Testis (tissue), 5 donors: ENCODE measurements at places on chromosomes 4 and X.
A peak's percentile ranks its signal among the peaks of the same experiment; 100 is the strongest.

- no peaks in the 10 kb centered on the region for H3K27me3 ChIP-seq
- H3K4me1 ChIP-seq: peaks cover 13% of the 10 kb centered on the region
- H3K27ac ChIP-seq: no peak overlapping the region
- no peaks in the 10 kb centered on the region for H3K36me3 ChIP-seq
- no peak overlapping the region for H3K4me3 ChIP-seq
These were observed 113.3 kb downstream of the AFAP1 start for GRCh38 chr4:7826176-7826908.

GRCh38 chr4:10008609-10009005 is 12.7 kb downstream of the SLC2A9 start:
- H3K36me3 ChIP-seq: no peaks in the 10 kb centered on the region
- no peak for DNase-seq
- H3K27ac ChIP-seq: no peak overlapping the region
- no peaks in the 10 kb centered on the region for H3K4me1 ChIP-seq

GRCh38 chrX:76427560-76428242 is at the start of gene MAGEE1:
Gene MAGEE1, plus strand, starts transcription at chrX:76427710. Its CDS starts 221 bp downstream, at chrX:76427931.
- no peaks in the 10 kb centered on the region for H3K4me1 ChIP-seq
- H3K27ac ChIP-seq: no peak within 1 kb of the TSS
- H3K27me3 ChIP-seq: no peaks in the 10 kb centered on the region
- H3K4me3 ChIP-seq: peak within 1 kb of the TSS; percentile 66

DNA sequence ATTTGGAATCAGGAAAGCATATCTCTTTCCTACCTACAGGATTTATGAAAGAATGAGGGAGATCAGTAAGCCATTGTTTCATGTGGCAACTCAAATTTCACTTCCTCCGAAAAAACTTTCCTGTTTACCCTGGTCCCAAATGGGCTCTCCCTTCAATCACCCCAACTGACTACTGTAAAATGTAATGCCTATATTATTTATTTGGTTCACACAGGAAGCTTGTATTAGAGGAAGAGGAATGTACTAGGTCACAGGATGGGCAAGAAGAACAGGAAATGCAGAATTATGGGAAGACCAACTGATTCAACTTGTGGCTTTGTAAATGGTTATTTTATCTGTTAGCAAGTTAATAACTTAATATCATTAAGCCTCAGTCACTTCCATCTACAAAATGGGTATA is 23.1 kb downstream of the COL4A6 start:
- no peaks in the 10 kb centered on the region for H3K36me3 ChIP-seq
- no peaks in the 10 kb centered on the region for H3K4me1 ChIP-seq
- H3K4me3 ChIP-seq: no peak overlapping the region

GRCh38 chr4:184620212-184620867 is 28.9 kb downstream of the CASP3 start:
- H3K4me3 ChIP-seq: no peak overlapping the region
- H3K36me3 ChIP-seq: no peaks in the 10 kb centered on the region
- no peak for DNase-seq
- H3K4me1 ChIP-seq: no peaks in the 10 kb centered on the region

DNA sequence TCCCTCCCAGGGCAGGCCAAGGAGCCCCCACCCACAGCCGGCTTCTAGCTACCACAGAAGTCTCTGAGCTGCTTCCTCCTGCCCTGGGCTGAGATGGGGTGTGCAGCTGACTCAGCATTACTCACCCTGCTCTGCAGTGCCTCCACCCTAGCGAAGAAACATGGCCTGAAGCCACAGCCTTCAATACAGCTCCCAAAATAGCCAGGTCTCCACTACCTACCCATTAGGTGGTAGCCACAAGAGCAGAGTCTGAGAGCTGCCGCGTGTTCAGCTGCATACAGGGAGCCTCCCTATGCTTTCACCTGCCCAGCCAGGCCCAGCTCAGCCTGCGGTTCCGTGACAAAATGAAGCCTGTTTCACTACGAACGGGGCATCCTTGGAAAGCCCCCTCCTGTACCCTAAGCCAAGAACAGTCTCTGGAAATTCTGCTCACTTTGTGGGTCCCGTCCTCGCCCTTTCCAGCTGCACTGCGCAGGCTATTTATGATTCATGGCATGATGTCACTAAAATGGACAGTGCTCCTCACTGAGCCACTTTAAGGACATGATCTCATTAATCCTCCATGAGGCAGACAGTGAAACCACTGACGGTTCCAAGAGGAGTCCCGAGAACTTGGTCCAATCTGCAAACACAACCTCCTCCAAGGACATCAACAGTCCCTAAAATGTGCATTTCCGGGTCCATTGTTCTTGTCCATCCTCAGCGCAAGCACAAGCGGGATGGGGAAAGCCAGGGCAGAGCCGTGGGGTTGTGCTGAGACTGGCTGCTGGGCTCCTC is 20.2 kb downstream of the WDR1 start:
- H3K27ac ChIP-seq: peak overlapping the region; percentile 15
- H3K36me3 ChIP-seq: no peaks in the 10 kb centered on the region
- peak; percentile 67 for DNase-seq
- no peaks in the 10 kb centered on the region for H3K27me3 ChIP-seq
- H3K4me1 ChIP-seq: peaks cover 31% of the 10 kb centered on the region

DNA sequence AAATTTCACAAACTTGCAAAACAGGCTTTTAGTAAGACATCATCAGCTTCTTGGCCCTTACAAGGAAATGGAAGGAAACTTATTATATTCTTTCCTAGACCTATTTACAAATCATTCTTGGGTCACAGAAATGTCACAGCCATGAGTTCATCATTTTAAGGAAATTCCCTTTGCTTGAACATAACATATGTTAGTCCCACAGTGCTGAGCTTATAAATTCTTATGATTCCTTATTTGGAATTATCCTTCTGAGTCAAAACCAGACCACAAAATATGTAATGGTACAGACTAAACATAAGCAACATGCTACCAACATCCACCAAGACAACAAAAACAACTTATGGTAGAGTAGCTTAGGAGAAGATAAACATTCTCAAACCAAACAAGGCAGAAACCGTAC is 236.9 kb upstream of the CTSO start:
- H3K4me1 ChIP-seq: peaks cover 4% of the 10 kb centered on the region
- H3K27me3 ChIP-seq: no peaks in the 10 kb centered on the region
- no peaks in the 10 kb centered on the region for H3K36me3 ChIP-seq
- no peak overlapping the region for H3K4me3 ChIP-seq
- DNase-seq: no peak
- H3K27ac ChIP-seq: no peak overlapping the region

DNA sequence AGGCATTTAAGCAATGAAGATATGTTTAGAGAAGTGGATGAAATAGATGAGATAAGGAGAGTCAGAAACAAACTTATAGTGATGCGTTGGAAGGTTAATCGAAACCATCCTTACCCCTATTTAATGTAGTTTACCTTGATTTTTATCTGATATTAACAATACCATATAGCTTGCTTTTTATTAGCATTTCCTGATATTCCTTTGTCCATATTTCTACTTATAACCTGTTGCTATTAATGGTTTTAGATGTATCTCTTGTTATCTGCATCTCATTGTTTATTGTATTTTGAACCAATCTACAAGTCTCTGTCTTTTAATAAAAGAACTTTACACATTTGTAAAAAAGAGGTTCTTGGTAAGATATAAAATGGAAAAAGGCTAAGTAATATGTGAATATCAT is 1.6 kb downstream of the TCEAL9 start:
- no peak overlapping the region for H3K4me3 ChIP-seq
- H3K27me3 ChIP-seq: no peaks in the 10 kb centered on the region
- H3K27ac ChIP-seq: peak overlapping the region; percentile 97

DNA sequence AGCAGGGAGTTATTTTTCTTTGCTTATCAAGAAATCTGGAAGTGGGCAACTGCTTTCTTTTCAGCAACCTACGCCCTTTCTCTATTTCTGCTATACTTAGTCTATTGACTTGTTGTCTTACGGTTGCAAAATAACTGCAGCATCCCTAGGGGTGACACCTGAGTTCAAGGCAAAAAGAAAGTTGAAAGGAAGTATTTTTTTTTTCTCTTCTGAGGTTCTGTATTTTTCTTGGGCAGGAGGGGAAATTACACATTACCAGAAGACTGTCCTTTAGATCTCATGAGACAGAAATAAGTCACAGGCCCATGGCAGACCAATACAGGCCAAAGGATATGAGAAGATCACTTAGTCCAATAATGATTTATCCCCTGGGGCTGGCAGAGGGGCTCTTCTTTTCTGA is 204.7 kb upstream of the CASK start:
- H3K36me3 ChIP-seq: no peaks in the 10 kb centered on the region
- no peaks in the 10 kb centered on the region for H3K4me1 ChIP-seq
- DNase-seq: no peak
- no peaks in the 10 kb centered on the region for H3K27me3 ChIP-seq
- H3K27ac ChIP-seq: no peak overlapping the region

GRCh38 chr4:123640271-123640670 is 243.7 kb downstream of the SPRY1 start:
- no peaks in the 10 kb centered on the region for H3K4me1 ChIP-seq
- H3K36me3 ChIP-seq: no peaks in the 10 kb centered on the region
- no peak for DNase-seq
- H3K4me3 ChIP-seq: no peak overlapping the region
- H3K27me3 ChIP-seq: no peaks in the 10 kb centered on the region
- no peak overlapping the region for H3K27ac ChIP-seq

DNA sequence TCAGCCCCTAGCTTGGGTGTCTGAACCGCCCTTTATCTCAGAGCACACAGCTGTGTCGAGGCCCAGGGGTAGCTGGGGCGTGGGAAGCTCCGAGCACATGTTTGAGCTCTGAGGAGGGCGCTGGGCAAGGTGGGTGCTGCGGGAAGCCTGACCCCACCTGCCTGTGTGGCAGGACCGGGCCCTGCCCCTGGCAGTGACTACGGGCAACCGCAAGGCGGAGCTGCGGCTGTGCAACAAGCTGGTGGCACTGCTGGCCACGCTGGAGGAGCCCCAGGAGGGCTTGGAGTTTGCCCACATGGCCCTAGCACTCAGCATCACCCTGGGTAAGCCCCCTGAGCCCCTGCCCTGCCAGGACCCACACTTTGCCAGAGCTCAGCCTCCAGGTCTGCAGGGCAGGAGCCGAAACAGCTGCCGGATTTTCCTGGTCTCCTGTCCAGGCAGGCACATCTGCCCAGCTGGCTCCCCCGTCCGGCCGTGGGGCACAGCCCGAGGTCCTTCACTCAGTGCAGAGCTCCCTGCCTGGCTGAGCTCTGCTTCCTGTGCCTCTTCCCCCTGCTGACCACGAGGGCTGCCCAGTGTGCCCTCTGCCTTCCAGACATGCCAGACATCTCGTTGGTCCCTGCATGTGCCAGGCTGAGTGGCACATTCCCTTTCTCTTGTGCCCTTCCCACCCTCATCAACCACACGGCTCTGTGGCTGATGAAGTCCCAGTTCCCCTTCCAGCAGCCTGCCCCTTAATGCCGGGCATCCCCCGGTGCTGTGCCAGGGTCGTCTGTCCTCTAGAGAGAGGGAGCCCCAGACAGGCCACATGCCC is 33.2 kb upstream of the HTRA3 start:
- DNase-seq: no peak
- no peak overlapping the region for H3K4me3 ChIP-seq
- H3K27me3 ChIP-seq: no peaks in the 10 kb centered on the region
- no peaks in the 10 kb centered on the region for H3K4me1 ChIP-seq
- no peak overlapping the region for H3K27ac ChIP-seq
- no peaks in the 10 kb centered on the region for H3K36me3 ChIP-seq

GRCh38 chr4:183876268-183876934 is 28.7 kb upstream of the STOX2 start:
- peak; percentile 82 for DNase-seq
- peak overlapping the region; percentile 50 for H3K4me3 ChIP-seq
- H3K27me3 ChIP-seq: no peaks in the 10 kb centered on the region
- H3K4me1 ChIP-seq: peaks cover 11% of the 10 kb centered on the region
- peak overlapping the region; percentile 75 for H3K27ac ChIP-seq

GRCh38 chrX:85001344-85001743 is 2.3 kb upstream of the APOOL start:
- no peaks in the 10 kb centered on the region for H3K27me3 ChIP-seq
- no peak overlapping the region for H3K27ac ChIP-seq
- no peak overlapping the region for H3K4me3 ChIP-seq
- H3K4me1 ChIP-seq: no peaks in the 10 kb centered on the region
- no peak for DNase-seq

GRCh38 chrX:63755892-63756291 is 29.1 kb downstream of the ARHGEF9 start:
- no peaks in the 10 kb centered on the region for H3K27me3 ChIP-seq
- DNase-seq: no peak
- no peaks in the 10 kb centered on the region for H3K4me1 ChIP-seq
- H3K4me3 ChIP-seq: no peak overlapping the region
- peak overlapping the region; percentile 88 for H3K27ac ChIP-seq

DNA sequence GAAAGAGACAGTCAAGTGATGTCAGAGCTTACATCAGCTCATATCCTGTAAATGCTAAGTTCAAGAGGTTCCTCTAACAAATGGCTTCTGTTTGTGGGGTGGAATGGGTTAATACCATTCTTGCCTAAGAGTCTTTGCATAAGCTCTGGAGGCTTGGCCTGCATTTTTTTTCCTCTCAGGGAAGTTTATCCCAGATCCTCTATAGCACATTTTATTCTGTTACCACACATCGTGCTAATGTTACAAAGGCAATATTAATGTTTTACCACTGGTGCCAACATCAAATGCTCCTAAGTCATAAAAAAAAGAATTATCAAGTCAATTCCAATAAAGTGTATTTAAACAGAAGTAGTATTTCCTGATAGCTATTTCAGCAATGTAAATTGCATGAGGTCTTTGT is 2.9 kb upstream of the ADH6 start:
- DNase-seq: no peak
- no peaks in the 10 kb centered on the region for H3K4me1 ChIP-seq
- no peak overlapping the region for H3K27ac ChIP-seq
- H3K27me3 ChIP-seq: no peaks in the 10 kb centered on the region
- H3K36me3 ChIP-seq: no peaks in the 10 kb centered on the region

DNA sequence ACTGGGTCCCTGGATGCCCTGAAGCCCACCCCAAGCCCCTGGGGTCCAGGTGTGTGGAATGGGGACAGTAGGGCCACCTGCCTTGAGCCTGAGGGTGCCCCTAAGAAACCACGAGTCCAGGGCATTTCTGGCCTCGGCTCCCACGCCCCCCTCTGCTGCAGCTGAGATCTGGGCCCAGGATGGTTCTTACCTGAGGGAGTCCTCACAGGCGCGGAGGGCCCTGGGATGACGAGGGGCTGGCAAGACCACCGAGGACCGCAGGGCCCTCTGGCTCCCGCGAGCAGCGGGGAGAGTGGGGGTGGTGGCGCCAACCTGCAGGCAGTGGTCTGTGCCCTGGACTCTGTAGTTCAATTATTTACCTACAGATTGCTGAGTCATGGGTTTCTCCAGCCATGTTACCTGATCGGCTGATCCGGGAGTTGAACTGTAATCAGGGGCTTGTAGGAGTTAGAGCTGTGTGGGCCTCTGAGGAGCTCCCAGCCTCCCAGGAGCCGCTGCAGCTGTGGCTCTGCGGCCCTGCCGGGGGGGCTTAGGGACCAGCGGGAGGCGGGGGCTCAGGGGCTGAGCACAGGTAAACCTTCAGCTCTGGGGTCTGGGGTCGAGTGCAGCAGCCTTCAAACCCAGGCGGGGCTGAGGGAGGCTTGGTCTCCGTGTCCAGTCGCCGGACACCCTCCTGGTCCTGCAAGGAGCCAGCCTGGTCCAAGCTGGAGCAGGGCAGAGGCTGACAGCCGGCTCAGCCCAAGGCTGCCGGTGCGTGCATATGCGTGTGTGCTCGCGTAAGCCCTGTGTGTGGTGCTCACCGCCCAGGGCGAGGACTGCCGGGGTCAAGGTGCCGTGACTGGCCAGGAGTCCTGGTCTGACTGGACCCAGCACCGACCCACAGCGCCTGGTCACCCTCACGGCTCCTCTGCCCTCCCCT is at the start of gene SLC26A1:
Gene SLC26A1, minus strand, starts transcription at position 294 of the 919 bp plus-strand sequence. CDS start 1,701 bp downstream, outside the sequence.
- H3K36me3 ChIP-seq: no peaks in the 10 kb centered on the region
- no peak for DNase-seq
- no peak within 1 kb of the TSS for H3K4me3 ChIP-seq
- no peak within 1 kb of the TSS for H3K27ac ChIP-seq
- H3K27me3 ChIP-seq: no peaks in the 10 kb centered on the region

- no peak overlapping the region for H3K27ac ChIP-seq
- no peak overlapping the region for H3K4me3 ChIP-seq
- no peak for DNase-seq
- H3K27me3 ChIP-seq: no peaks in the 10 kb centered on the region
- no peaks in the 10 kb centered on the region for H3K4me1 ChIP-seq
- H3K36me3 ChIP-seq: no peaks in the 10 kb centered on the region
These were observed 32.4 kb downstream of the TNIP2 start for GRCh38 chr4:2723751-2724150.
